ENCODE measurements at places on chromosomes 6 and 20.

DNA sequence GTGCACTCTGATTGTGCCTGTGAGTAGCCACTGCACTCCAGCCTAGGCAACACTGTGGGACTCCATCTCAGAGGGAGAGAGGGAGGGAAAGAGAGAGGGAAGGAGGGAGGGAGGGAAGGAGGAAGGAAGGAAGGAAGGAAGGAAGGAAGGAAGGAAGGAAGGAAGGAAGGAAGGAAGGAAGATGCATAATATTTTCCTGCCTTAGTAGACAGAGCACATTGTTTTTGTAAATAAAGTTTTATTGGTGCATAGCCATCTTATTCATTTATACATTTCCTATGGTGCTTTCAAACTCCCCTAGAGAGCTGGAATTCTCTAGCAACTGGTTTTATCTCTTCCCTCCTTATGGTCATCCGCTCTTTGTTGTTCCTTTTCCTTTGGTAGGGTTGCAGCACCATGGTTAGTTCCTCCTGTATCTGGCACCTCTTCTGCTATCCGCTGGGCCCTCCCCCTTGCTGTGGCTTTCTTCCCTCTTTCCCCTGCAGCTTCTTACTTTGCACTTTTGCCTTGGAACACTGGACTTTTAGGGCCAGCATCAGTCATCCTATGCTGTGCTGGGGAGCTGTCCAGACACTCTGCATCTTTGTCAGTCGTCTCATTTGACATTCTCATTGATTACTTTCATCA lies 20.2 kb downstream of the GPR6 start:
- DNase-seq = no peak

GRCh38 chr6:52426667-52427066 lies 6.5 kb downstream of the EFHC1 start:
- DNase-seq = no peak

GRCh38 chr6:128244751-128245405 lies 275.5 kb downstream of the PTPRK start:
- no peak for DNase-seq

GRCh38 chr6:91438570-91438969 lies 851.7 kb upstream of the MAP3K7 start:
- no peak for DNase-seq

- DNase-seq = no peak
These were observed 33.8 kb upstream of the CTAGE9 start for GRCh38 chr6:131744432-131745287.
